Large intestine (tissue), 12 donors: ENCODE measurements at places on chromosomes 7 and 10.

GRCh38 chr10:123150271-123150985, 2.5 kb downstream of the HMX2 start:
- DNase-seq, result no peak

- no peak for DNase-seq
Observed at GRCh38 chr10:24727786-24728185, 4.1 kb upstream of the ARHGAP21 start.

- DNase-seq, result no peak
Observed at GRCh38 chr7:147106746-147107145, 990.1 kb downstream of the CNTNAP2 start.

- no peak for DNase-seq
Observed at GRCh38 chr10:109386101-109386500, 537.2 kb downstream of the XPNPEP1 start.

- no peak for DNase-seq
Observed at GRCh38 chr10:104025524-104025923, 58.6 kb downstream of the SLK start.

DNA sequence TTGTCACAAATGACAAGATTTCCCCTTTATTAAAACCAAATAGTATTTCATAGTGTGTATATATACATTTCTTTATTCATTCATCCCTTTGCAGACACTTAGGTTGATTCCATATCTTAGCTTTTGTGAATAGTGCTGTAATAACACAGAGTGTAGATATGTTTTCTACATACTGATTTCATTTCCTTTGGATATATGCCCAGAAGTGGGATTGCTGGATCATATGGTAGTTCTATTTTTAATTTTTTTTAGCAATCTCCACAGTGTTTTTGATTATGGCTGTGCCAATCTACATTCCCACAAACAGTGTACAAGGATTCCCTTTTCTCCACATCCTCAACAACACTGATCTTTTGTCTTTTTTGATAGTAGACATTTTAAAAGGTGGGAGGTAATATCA, 46.4 kb downstream of the CSTF2T start:
- no peak for DNase-seq

- no peak for DNase-seq
Observed at GRCh38 chr7:150982351-150982750, 4.2 kb upstream of the KCNH2 start.

GRCh38 chr10:33329178-33329577, 5.3 kb downstream of the NRP1 start:
- no peak for DNase-seq

GRCh38 chr10:127802531-127803095, 65.6 kb downstream of the FOXI2 start:
- no peak for DNase-seq

DNA sequence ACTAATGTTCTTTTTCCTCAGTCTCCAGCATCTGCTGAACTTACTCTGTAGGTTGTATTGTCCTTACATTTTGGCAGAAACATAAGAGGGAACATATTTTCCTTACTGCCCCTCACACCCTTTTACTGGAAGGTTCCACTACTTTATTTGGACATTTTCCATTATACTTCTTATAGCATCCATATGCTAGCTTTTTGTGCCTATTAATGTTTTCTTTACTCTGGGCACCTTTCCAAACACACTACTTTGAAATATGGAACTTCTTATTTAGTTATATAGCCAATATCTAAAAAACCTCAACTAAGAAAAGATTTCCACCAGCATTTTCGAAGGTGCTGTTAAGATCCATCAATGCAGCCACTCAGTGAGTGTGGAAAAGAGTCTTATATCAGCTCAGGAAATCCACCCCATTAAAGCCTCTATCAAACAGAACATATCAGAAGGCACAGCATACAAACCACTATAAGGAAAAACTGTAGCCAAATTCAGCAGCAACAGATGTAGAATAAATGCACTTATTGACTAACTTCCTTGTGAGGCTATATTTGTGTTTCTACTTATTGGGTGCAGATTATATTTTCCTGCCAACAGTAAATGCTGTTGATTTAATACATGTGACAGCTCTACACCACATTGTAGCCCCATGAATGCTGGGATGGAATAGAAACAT, 272.5 kb upstream of the SEMA3E start:
- no peak for DNase-seq

DNA sequence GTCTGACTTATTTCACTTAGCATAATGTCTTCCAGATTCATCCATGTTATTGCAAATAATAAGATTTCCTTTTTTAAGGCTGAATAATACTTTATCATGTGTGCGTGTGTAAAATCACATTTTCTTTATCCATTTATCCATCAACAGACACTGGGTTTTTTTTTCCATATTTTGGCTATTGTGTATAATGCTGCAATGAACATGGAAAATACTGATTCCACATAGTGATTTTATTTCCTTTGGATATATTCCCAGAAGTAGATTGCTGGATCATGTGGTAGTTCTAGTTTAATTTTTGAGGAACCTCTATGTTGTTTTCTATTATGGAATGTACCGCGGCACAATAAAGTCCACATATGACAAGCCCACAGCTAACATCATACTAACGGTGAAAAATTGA, 180.1 kb downstream of the PON1 start:
- DNase-seq, result no peak

- no peak for DNase-seq
Observed at GRCh38 chr10:61410353-61411070, 42.7 kb downstream of the TMEM26 start.

DNA sequence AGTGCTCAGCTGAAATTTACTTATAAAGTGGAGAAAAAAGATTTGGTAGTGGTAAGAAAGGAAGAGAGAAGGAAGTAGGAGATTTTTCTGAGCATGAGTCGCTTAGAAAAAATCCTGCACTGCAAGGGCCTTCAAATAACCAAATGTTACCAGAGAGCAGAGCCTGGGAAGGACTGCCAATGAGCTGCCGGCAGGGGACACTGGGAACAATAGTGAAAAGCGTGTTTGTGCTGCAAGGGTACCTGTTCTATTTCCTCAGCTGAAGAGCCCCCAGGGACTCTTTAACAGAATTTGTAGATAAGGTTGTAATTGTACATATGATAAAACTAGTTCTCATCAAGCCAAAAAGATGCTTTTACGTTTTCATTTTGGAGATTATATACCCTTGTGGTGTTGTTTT, 696.3 kb upstream of the C7orf33 start:
- DNase-seq, result no peak

- no peak for DNase-seq
Observed at GRCh38 chr10:4740471-4740870, 85.5 kb upstream of the AKR1E2 start.
